ENCODE measurements at places on chromosomes 5 and 9.

- no peak for DNase-seq
Measured at GRCh38 chr5:14759744-14760547, 95.4 kb downstream of the OTULIN start.

DNA sequence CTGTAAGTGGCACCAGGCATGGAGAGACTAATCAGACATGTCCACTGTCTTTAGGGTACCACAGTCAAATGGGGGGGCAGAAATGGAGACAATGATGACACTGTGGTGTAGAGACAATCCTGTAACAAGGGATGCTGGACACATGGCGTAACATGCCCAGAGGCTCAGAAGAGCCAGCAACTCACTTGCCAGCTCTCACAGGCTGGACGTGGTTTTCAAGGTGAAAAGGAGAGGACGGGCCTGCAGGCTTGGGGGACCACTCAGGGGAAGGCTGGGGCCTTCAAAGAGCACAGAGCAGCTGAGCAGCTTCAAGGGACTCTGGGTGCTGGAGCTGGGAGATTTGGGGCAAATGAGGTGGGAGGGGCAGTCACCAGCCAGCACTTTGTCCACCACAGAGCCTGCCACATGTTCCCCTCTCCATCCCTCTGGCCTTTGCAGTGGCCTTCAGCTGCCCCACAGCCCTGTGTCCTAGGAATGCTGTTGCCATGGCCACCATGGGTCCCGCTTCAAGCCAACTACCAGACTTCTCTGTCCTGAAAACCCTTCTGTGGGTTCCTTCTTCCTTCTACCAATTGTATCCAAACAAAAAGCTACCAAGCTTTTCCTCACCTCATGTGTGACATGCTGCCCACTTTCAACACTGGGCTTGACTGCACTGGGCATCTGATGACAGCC, 140.4 kb downstream of the GABBR2 start:
- no peak for DNase-seq

- no peak for DNase-seq
Measured at GRCh38 chr5:95565280-95565920, 10.5 kb downstream of the ARSK start.

DNA sequence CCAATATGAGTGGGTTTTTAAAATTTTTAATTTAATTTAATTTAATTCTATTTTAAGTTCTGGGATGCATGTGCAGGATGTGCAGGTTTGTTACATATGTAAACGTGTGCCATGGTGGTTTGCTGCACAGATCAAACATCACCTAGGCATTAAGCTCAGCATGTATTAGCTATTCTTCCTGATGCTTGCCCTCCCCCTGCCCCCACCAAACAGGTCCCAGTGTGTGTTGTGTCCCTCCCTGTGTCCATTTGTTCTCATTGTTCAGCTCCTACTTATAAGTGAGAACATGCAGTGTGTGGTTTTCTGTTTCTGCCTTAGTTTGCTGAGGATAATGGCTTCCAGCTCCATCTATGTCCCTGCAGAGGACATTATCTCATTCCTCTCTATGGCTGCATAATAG, 35.0 kb upstream of the ANKRD33B start:
- no peak for DNase-seq

GRCh38 chr9:104279535-104280177, 185.5 kb downstream of the SMC2 start:
- DNase-seq = no peak

GRCh38 chr9:72299017-72299603, 65.9 kb downstream of the ZFAND5 start:
- no peak for DNase-seq

- DNase-seq = no peak
Measured at GRCh38 chr9:114899995-114900394, 30.4 kb downstream of the TNFSF8 start.

- no peak for DNase-seq
Measured at GRCh38 chr5:33631139-33631538, 190.4 kb downstream of the TARS1 start.

DNA sequence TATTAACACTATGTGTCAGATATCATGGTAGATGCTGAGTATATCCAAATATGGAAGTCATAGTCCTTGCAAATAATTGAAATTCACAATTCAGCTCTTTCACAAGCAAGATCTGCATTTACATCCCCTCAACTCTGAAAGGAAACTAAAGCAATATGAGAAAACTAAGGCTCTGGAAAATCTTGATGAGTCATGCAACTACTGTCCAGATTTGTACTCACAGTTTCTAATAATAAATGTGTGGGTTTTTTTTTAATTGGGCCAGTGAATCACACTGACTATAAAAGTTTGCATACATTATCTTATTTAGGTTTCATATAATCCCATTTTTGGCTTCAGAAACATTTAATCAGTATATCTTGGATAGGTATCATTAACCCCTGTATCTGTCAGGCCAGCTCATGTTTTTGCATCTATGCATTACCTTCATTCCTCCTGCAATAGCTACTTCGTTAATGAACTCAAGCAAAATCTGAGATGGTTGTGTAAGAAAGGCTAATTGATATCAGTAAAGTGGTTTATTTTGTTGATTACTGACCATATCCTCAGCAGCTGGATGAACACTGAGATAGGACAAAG, 58.7 kb upstream of the PRR16 start:
- DNase-seq = peak; percentile 73

DNA sequence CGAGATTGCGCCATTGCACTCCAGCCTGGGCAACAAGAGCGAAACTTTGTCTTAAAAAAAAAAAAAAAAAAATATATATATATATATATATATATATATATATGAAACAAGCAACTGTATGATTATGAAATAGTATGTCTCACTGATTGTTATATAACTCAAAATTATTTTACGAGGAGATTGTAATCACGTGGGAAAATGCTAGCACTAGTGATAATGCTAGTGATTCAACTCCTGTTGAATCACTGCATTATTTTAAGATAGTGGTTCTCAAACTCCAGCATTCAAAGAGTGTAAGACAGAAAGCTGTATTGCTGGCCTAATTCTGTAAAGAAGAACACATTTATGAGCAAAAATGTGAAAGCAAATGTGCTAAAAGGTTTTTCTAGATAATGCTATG, 12.4 kb upstream of the PTPN3 start:
- no peak for DNase-seq

DNA sequence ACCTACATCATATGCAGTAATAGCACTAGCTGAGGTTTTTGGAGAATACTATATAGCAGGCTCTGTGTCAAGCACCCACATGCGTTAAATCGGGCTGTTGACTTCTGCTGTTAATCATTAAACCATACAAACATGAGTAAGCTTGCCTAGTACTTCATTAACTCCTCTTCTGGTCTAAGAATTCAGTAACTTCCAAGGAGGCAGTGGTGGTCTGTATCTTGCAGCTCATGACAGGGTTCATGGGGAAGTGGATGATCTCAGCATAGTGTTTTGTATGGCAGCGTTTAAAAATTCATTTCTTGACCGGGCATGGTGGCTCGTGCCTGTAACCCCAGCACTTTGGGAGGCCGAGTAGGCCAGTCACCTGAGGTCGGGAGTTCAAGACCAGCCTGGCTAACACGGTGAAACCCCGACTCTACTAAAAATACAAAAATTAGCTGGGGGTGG, at the start of gene HAVCR1:
Gene HAVCR1, minus strand, starts transcription at position 24 of the 447 bp plus-strand sequence. CDS start 1,173 bp downstream, outside the sequence.
- DNase-seq = no peak

DNA sequence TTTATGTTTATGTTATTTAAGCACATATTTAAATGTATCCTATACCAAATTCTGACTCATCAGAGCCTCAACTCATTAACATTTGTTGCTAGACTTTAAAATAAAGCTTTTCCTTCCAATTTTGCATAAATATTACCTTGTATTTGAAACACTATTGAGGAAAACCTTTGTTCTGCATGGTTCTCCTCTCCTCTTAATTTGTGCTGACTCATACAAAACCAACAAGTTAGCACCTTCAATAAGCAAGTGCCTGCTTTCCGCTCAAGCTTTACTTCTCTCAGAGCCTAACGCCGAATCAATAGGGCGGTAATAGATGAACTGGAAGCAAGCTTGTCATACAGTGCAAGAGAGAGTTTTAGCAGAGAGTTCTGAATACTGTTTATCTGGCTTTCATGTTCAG, 7.9 kb downstream of the AMACR start:
- no peak for DNase-seq

- DNase-seq = no peak
Measured at GRCh38 chr9:121206516-121207370, 5.1 kb upstream of the RAB14 start.

- DNase-seq = no peak
Measured at GRCh38 chr9:1890201-1890600, 124.9 kb upstream of the SMARCA2 start.

DNA sequence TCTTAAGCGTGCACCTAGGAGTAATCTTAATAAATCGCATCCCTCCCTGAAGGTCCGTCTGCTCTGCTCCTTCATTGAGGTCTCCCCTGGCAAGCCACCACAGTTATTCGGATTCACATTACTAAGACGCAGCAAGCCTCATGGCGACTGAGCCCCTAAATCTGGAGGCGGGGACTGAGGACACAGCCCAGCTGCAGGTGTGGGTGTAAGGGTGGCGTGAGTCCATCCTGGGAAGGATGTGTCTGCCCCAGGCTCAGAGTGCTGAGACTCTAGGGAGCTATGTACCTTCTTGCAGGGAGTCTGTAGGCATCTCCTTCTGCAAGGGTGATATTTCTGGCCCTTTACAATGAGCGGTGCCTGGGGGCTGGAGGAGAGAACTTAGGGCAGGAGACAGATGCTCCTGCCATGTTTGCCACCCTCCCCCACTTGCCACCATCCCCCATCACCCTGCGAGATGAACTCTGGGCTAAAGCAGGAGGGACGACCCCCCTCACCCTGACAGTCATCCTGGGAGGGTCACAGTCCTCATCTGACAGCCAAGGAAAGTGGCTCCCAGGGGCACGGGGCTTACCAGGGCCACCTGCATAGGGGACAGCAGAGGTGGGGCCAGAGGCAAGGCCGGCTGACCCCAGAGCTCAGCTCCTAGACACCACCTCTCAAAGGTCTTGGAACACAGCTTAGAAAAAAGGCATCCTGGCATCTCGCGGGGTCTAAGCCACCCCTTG, 76.4 kb upstream of the FCN1 start:
- no peak for DNase-seq

DNA sequence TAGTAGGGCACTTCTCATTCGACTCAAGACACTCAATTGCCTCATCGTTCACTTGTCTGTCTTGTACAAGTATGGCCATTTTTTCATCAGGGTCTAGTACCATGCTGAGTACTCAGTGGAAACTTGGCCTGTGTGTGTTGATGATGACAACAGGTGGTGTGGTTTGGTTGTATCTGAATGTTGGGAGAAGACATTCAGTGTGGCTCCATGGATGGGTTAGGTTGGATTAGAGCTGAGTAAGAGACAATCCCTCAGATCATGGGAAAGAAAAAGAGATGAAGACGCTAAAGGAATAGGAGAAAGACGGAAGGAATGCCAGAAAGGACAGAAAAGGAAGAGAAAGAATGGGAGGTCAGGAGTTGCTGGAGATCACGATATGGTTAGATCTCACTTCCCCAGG, 17.0 kb downstream of the PCDH1 start:
- DNase-seq = no peak

DNA sequence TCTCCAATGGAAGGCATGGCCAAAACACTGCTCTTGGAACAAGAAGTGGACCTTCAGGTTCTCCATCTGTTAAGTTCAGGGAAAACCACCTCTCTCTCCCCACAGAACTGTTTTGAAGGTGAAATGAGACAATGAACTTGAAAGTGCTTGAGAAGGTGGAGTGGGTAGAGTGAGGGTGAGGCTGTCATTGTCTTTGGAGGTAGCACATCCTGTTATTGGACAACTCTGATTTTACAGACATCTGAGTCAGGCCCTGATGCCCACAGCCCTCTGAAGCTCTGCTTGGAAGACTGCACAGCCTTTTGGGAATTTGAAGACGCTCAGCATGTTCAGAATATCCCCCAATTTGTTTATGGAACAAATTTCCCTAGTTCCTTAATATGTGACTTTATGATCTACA, 27.6 kb upstream of the TEX48 start:
- no peak for DNase-seq

- no peak for DNase-seq
Measured at GRCh38 chr5:949815-950560, 57.3 kb downstream of the TRIP13 start.

GRCh38 chr5:112669328-112669963, 68.2 kb upstream of the APC start:
- DNase-seq = no peak

GRCh38 chr9:37668116-37668601, 17.4 kb downstream of the FRMPD1 start:
- no peak for DNase-seq

DNA sequence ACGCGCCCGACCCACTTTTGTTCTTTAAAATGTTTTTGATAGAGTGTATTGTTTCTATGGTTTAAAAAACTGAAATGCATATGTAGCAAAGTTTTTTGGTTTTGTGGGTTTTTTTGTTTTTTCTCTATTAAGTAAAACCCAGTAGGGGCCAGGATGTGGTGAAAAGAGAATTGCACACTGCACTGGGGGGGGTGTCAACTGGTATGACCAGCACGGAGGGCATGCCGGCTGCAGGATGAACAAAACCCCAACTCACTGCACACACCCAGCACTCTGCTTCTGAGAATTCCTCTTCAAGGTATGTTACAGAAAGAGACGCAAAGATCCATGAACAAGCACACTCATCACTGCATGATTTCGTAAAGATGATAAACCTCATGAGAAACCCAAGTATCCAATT, 75.0 kb downstream of the STK10 start:
- no peak for DNase-seq

DNA sequence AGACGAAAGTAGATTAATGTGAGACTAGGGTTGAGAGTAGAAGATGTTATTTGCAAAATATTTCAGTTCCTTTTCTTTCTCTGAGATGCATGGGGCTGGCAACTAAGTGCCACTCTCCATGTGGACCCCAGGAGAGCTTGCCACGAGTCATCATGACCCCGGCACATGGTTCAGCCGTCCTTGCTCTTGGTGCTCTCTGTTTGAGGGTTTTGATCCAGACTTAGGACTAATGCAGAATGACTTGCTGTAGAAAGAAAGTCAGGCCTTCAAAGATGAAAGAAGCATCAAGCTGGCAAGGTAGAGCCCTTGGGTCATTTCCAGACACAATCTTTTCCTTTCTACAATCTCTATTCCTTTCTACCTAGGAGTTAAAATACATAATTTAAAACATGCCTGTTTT, 84.7 kb downstream of the RASGRF2 start:
- no peak for DNase-seq

GRCh38 chr5:77645158-77645994, 6.9 kb upstream of the OTP start:
- no peak for DNase-seq

GRCh38 chr5:125276096-125276495, 529.7 kb upstream of the ZNF608 start:
- DNase-seq = no peak

DNA sequence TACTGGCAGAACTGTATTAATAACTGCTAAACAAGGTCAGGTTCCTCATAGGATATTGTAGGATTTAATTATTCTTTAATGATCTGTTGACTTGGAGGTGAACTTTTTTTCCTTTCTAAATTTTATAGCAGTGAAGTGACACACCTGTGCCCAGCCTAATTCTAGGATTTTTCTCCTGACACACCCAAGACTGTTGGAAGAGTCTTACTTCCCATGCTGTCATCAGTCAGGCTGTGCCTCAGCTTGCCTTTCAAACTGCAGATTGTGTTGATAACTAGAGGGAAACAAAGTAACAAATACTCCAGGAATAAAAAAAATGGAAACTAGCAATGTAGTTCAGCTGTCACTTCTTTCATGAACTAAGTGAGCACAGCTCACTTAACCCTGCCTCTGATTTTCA, 22.0 kb downstream of the OTULIN start:
- DNase-seq = no peak

GRCh38 chr5:149672701-149673476, 57.2 kb upstream of the PPARGC1B start:
- DNase-seq = no peak
